ENCODE measurements at places on chromosomes 5 and 9.

- DNase-seq: no peak
Observed at GRCh38 chr5:59285300-59286016, 608.1 kb downstream of the PDE4D start.

- no peak for DNase-seq
Observed at GRCh38 chr9:89139455-89139854, 39.2 kb downstream of the SHC3 start.

DNA sequence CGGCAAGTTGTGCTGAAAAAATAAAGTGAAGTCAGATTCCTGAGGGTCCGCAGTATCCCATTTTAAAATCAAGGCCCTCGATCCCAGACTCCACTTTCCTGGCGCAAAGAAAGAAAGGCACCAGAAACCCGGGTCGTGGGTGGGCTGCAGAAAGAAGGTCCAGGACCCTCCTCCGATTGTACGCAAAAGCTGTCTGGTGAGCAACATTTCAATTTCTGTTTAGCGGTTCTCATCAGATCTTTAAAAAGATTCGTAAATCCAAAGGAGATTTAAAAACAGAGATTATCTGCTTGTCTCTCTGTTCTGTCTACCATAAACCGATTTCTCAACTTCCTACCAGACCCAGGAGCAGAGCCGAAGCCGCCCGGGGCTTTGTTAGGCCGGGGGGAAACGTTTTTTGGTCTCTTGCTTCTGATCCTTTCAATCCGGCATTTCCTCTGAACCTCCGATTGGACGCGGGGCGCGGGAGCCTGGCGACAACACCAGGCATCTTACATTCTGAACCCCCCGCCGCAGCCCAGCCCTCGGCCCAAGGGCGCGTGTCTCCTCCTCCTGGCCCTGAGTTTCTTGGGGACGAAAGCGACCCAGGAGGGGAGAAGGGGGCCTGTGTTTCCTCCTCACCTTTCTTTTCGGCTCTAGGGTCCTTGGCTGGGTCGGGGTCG, 746 bp downstream of the NKX2-5 start:
- no peak for DNase-seq

GRCh38 chr5:43411495-43411894, 696 bp downstream of the CCL28 start:
- no peak for DNase-seq

- DNase-seq: no peak
Observed at GRCh38 chr5:114146398-114146797, 215.5 kb upstream of the KCNN2 start.

DNA sequence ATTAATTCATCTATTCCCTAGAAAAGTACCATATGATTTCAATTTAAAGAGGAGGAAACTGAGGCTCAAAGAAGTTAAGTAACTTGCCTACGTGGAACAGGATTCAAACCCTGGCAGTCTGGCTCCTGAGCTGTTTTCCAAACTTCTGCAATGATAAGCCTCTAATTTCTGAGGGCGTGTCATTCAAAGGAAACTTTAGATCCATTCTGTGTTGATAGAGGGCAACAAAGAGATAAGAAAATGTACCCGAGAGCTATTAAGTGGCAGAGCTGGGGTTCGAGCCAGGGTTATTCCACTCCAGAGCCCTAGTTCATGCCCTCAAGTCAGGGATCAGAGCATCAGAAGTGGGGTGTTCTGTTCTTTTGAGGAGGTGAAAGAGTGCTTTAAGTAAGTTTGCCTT, 131.4 kb downstream of the ARL15 start:
- no peak for DNase-seq

DNA sequence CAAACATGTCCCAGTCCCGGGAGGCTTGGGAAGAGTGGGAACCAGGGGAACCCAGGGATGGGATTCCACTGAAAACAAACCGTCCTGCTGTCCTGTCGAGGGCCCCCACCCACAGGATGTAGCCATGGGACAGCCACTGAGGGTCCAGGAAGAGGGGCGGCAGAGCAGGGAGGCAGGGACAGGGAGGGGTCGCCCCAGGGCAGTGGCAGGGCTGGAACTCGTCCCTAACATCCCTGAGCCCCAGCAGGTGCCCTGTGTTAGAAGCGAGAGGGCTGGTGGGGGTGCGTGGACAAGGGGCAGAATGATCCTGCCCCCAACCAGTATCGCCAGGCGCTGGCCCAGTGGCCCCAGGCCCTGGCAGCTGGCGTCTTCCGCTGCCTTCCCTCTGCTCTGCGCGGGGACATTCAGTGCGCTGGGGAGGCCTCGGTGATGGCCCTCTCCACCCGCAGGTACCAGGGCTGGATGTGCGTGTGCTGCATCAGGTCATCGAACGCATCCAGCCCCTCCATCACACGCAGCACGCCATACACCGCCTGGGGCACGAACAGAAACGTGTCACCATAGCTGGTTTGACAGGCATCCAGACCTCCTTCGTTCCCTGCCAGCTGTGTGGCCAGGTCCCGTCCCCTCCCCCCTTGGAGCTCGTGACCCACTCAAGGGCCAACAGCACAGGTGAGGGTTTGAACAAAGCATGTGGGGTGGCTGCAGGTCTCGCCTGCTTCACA, 6.6 kb downstream of the PTGES2 start:
- DNase-seq: no peak

- DNase-seq: no peak
Observed at GRCh38 chr5:61970218-61970617, 335.8 kb upstream of the KIF2A start.

DNA sequence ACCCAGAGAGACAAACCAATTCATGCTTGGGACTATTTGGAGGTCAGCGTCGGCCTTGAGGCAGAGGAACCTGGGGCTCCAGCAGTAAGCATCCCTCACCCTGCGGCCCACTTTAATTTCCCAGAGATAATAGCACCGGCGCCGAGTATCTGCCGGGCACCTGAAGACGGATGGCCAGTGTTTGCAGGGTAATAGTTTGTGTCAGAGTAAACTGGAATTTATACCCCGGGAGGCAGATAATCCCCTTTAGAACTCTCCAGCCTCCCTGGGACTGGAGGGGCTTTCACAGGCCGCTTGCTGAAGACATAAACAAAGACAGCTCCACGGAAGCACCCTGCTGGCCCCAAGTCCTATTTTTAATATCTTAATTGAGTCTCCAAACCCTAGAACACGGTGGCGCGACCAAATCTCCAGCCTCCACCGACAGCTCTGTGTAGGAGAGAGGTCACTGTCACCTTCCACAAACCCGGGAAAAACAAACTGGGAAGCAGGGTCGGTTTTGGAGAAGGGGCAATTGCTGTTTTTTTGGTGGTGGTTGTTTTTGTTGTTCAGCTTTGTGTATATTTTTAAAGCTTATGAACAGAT, 17.4 kb upstream of the FCN1 start:
- no peak for DNase-seq

DNA sequence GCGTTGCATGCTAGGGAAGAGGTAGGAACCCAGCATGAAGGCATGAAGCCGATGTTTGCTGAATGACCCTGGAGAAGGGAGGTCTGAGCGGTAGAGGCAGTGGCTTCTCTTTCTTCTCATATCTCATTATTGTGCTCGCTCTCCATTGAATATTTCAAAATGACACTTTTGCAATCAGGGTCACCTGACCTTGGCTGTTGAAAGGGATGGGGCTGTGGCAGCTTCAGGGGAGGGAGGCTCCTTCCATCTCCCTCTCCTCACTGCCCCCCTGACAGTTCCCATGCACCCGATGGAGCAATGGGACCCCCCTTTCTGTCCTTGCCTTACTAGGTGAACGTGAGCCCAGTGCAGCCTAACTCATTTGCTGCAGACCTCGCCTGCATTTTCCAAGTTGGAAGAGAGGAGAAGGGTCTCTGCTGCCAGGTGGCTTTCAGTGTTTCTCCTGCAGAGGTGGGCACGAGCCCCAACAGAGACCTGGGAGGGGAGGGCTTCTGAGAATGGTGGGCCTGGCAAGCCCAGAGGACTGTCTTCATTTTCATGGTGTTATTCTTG, 17.9 kb downstream of the STC2 start:
- no peak for DNase-seq

DNA sequence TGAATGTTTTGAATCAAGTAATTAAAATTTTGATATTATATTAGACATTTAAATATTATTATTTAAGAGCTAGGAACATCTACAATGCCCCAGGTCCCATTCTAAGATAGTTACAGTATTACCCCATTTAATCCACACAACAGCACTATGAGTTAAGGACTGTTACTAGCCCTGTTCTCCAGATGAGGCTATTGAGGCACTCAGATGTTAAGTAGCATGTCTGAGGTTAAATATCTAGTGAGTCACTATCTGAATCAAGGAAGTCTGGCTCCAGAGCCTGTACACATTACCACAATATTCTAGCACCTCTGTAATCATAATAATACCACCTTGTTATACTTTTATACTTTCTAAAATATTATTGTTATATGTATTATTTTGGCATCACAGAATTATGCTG, 304.6 kb downstream of the PDE4D start:
- no peak for DNase-seq

- no peak for DNase-seq
Observed at GRCh38 chr5:91293131-91293530, 90.0 kb downstream of the ARRDC3 start.

DNA sequence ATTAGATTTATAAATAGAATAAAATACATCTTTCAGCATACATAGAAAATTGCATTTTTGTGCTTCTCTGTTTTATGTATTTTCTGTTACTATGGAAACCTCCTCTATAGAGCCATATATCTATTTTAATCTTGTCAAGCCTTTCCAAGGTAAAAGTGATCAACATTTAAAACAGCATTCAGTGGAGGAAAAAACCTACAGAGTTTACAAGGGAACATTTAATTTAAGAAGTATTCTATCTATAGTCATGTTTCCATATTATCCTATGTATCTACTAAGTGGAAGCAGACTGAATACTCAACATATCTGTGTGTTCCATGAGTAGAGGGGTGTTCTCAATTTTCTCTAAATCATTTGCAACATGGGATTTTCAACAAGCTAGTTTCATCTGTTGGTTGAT, 791.4 kb downstream of the CDH18 start:
- DNase-seq: no peak

GRCh38 chr9:103225702-103226646, 230.8 kb downstream of the CYLC2 start:
- DNase-seq: no peak

DNA sequence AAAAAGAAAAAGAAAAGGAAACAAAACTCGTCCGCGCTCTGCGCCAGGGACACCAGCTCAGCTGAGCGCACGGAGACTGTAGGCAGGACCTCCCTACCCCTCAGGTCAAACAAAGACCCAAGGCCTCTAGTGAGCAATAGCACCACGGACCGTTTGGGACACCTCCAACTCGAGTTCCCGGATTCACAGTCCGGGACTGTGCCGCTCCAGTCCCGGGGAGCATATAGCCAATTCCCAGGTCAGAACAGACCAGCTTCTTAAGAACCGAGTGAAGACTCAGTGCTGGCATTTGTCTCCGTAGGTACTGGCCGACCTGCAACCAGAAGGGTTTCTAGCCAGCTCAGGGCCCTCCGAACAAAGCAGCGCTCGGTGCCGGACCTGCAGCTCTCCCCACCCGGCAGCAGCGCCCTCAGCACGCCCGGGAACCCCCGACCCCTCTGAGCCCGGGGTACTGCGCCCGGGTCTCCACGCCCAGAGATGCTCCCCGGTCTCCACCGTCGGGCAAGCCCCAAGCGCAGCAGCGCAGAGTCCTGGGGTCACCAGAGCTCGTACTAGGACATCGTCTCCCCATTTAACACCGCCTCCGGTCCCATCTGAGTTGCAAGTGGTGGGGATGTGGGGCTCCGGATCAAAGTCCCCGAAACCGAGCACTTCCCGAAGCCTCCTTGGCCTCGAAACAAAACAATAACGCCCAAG, 591 bp downstream of the ABCA1 start:
- no peak for DNase-seq

DNA sequence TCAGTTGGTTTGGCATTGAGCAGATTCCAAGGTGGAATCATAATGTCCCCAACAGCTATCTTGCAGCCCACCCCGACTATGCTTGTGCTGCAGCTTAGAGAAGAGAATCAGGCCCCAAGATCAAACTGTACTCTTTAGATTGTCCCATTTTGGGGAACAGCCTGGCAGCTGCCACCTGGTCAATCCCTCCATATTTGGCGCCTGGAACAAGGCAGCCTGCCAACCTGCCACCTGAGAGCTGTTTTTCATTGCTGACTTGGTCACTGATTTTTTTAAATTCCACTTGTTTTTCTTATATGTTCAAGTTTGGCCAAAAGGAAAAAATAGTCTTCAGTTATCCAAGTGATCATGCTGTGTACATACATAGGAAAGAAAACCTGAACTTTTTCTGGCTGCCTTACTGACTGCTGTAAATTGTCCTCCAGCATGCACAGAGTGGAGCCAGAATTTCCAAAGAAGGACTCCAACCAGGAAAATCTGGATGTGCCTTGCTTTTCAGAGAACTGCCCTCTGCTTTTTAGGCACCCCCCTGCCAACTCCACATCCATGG, 504.2 kb downstream of the ENC1 start:
- DNase-seq: no peak

DNA sequence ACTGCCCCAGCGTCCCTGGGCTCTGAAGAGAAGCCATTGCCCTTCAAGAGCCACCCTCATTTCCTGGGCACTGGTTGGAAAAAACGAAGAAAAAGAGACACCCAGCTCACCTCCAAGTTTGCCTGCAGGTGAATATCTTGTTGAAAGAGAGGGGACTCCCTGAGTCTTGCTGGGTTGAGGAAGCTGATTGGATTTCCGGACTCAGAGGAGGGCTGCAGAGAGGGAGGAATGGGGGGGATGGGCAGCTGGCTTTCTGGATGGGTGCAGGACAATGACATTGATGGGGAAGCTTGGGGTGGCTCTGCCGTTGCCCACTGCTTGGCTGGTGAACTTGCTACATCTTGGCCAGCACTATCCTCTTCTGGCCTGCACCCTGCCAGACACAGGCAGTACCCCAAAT, 31.0 kb upstream of the IER5L start:
- no peak for DNase-seq

DNA sequence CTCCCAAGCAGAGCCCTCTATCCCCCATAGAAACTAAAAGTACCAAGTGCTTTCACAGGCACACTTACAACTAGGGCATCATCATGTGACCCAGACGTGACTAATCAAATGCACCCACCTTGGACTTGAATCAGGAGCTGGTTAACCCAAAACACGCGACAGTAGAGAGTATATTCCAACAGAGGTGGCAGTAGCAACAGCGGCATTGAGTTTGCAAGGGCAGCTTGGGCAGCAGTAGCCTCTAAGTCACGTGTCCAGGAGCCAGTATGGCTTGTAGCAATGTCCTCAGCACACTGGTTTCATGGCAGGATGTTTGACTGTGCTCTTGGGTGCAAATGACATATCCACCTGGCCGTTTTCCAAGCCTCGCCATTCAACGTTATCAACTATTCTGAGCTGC, 73.4 kb upstream of the DNAH5 start:
- no peak for DNase-seq

GRCh38 chr5:87020099-87020934, 247.4 kb upstream of the RASA1 start:
- DNase-seq: no peak

GRCh38 chr9:120397453-120397852, 182.5 kb downstream of the CDK5RAP2 start:
- DNase-seq: no peak

GRCh38 chr5:76528547-76529331, 94.5 kb downstream of the F2RL2 start:
- DNase-seq: no peak

DNA sequence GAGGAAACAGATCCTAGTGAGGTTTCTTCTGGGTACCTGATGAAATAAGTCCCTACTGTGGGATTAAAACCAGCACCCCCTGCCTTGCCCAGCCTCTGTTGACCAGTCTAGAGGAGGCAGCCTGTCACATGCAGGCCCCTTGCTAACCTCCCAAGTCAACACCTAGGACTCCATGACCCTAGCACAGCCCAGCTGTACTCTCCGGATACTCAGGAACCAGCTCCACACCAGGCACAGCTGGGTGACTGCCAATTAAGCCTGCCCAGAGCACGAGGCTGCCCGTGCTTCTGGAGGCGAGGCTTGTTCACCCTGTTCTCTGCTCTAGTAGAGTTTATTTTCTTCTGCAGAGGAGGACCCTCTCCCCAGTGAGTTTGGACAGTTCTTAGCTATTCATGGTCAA, 92.5 kb downstream of the SNX24 start:
- DNase-seq: no peak
